ENCODE measurements at places on chromosomes 16 and 17. TPM values are rescaled to one million over a fixed set of nuclear protein-coding genes. Genes with fewer than 3 reads are reported as not detected.

- no peak for DNase-seq
Observed at GRCh38 chr17:80097844-80098691, 3.3 kb upstream of the GAA start.

The LRRC75A gene
- polyA plus RNA-seq: 1.3 TPM

- DNase-seq: no peak
Observed at GRCh38 chr17:61735807-61736206, 127.5 kb downstream of the BRIP1 start.

The SLC47A2 gene
- not detected for polyA plus RNA-seq

- no peak for DNase-seq
Observed at GRCh38 chr16:82331974-82332750, 162.1 kb upstream of the MPHOSPH6 start.

DNA sequence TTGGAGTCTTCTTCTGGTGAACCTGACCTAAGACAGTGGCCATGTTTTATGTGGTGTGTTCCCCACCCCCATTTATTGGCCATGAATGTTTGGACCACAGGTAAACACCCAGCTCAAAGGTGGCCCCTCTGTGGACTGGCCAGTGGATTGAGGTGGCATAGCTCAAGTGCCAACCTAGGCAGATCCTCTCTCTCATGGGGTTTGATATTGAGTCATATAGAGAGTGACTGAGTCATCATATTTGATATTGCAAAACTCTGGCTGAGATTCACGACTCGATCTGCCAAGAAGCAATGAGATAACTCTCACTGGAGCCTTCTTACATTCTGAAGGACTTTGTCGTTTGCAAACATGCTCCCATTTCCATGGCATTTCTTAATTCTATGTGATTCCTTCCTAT, 10.5 kb upstream of the TEKT3 start:
- DNase-seq: peak; percentile 11
